ENCODE measurements at places on chromosomes 6 and 20. TPM values are rescaled to one million over a fixed set of nuclear protein-coding genes. Genes with fewer than 3 reads are reported as not detected.

- H3K27ac ChIP-seq: no peak overlapping the region
- H3K27me3 ChIP-seq: no peaks in the 10 kb centered on the region
- DNase-seq: no peak
- no peak overlapping the region for H3K4me3 ChIP-seq
- no peaks in the 10 kb centered on the region for H3K36me3 ChIP-seq
- H3K4me1 ChIP-seq: no peaks in the 10 kb centered on the region
Observed at GRCh38 chr6:19835605-19836004, 1.6 kb upstream of the ID4 start.

GRCh38 chr6:129555206-129555832, 154.7 kb downstream of the ARHGAP18 start:
- H3K36me3 ChIP-seq: no peaks in the 10 kb centered on the region
- no peaks in the 10 kb centered on the region for H3K4me1 ChIP-seq
- no peaks in the 10 kb centered on the region for H3K27me3 ChIP-seq
- H3K4me3 ChIP-seq: no peak overlapping the region

NOL4L gene
- total RNA-seq: 74.2 TPM

- H3K27ac ChIP-seq: no peak overlapping the region
- no peaks in the 10 kb centered on the region for H3K27me3 ChIP-seq
- peaks cover 77% of the 10 kb centered on the region for H3K4me1 ChIP-seq
- H3K36me3 ChIP-seq: peaks cover 13% of the 10 kb centered on the region
- DNase-seq: no peak
Observed at GRCh38 chr20:37190354-37191112, 11.2 kb upstream of the MROH8 start.

- no peaks in the 10 kb centered on the region for H3K4me1 ChIP-seq
- no peaks in the 10 kb centered on the region for H3K27me3 ChIP-seq
- DNase-seq: no peak
- H3K27ac ChIP-seq: no peak overlapping the region
- H3K4me3 ChIP-seq: no peak overlapping the region
- H3K36me3 ChIP-seq: no peaks in the 10 kb centered on the region
Observed at GRCh38 chr20:40275738-40276137, 413.3 kb downstream of the MAFB start.

SLA2 gene
- total RNA-seq: 29.9 TPM

GRCh38 chr6:157427969-157428368, 47.0 kb downstream of the ZDHHC14 start:
- H3K27ac ChIP-seq: no peak overlapping the region
- H3K4me3 ChIP-seq: no peak overlapping the region
- H3K4me1 ChIP-seq: no peaks in the 10 kb centered on the region
- no peaks in the 10 kb centered on the region for H3K36me3 ChIP-seq

GRCh38 chr6:4055420-4056041, 23.4 kb downstream of the FAM217A start:
- DNase-seq: no peak

HDGFL1 gene
- not detected for total RNA-seq

GPR6 gene
- total RNA-seq: not detected

PAK5 gene
- not detected for total RNA-seq

GSTA2 gene
- total RNA-seq: not detected

GNAS-AS1 gene
- 1.1 TPM for total RNA-seq

GRCh38 chr20:40925829-40926510, 102.7 kb upstream of the TOP1 start:
- no peak overlapping the region for H3K27ac ChIP-seq
- no peak overlapping the region for H3K4me3 ChIP-seq
- DNase-seq: no peak
- no peaks in the 10 kb centered on the region for H3K36me3 ChIP-seq

TBX18 gene
- not detected for total RNA-seq

- no peak for DNase-seq
- no peak overlapping the region for H3K27ac ChIP-seq
- H3K36me3 ChIP-seq: no peaks in the 10 kb centered on the region
- H3K4me1 ChIP-seq: no peaks in the 10 kb centered on the region
- no peak overlapping the region for H3K4me3 ChIP-seq
Observed at GRCh38 chr6:23633996-23634395, 492.0 kb upstream of the NRSN1 start.

DNA sequence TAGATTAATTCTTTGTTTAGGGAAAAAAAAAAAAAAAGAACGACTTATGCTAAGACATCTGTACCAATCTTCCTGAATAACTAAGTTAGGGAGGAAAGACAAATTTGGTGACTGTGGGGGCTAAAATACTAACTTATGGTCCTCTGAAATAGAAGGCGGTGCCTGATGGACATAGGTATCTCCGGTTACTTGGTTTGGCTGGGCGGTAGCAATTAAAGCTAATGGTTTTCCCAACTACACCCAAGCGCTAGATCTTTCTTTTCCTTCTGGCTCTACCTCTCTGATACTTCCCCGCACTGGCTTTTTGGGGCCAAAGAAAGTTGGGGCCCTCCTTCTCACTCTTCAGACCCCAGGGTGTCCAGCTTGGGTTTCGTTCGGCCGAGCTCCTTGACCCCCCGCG, 1.0 kb upstream of the RBM24 start:
- no peak overlapping the region for H3K27ac ChIP-seq
- no peak overlapping the region for H3K4me3 ChIP-seq
- peaks cover 6% of the 10 kb centered on the region for H3K4me1 ChIP-seq
- no peaks in the 10 kb centered on the region for H3K36me3 ChIP-seq

DNA sequence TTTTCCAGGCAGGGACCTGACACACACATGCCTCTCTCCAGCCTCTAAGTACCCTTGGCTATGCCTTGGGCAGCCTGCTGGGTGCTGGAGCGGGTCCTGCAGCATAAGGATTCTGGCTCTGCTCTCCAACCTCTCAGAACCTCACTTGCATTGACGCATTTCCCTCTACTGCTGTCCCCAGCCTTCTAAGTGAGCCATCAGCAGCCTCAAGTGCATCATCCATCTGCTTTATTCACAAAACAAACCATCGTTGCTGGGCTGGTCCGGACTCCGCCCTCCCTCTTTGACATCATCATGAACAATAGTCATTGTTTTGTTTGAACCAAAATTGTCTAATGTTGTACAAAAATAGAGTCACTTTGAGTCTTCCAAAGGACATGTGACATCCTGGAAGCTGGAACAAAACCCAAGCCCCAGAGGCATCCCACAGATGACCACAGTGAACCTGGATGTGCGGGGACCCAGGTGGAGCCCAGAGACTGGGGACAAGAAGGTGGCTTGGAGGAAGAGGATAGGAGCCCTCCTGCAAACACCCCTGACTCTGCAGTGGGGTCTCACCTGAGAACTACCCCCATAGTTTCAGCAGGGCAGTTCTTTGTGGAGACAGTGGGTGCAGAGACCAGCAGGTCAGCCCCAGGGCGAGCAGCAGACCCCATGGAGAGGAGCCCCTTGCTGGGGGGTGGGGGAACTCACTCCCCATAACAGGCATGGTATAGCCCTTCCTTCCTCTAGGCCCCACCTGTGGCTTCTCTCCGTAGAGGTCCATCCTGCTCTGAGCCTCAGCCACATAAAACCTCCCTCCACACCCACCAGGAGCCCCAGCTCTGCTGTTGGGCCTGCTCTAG, 230.1 kb downstream of the SYNDIG1 start:
- no peak overlapping the region for H3K27ac ChIP-seq
- no peak overlapping the region for H3K4me3 ChIP-seq
- DNase-seq: no peak
- no peaks in the 10 kb centered on the region for H3K36me3 ChIP-seq
- H3K4me1 ChIP-seq: no peaks in the 10 kb centered on the region

RAD21L1 gene
- total RNA-seq: not detected

DNA sequence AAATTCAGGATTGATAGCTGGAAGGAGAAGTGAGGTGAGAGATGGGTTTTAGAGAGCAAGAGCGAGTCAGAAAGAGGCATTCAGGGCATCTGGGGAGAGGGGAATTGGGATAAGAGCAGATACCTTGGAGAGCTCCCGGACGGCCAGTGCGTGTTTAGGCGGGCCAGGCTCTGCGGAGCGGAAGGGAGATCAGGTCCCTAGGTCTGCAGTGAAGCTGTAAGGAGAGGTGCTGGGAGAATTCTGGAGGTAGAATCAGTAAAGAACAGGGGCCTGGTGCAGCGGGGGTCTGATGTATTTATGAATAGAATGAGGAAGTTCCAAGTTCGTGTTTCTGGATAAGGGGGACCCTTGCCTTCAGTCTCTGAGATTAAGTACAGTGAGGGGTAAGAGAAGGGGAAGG, 47.4 kb upstream of the FAM83D start:
- H3K4me1 ChIP-seq: peaks cover 83% of the 10 kb centered on the region
- DNase-seq: no peak
- no peaks in the 10 kb centered on the region for H3K27me3 ChIP-seq

DNA sequence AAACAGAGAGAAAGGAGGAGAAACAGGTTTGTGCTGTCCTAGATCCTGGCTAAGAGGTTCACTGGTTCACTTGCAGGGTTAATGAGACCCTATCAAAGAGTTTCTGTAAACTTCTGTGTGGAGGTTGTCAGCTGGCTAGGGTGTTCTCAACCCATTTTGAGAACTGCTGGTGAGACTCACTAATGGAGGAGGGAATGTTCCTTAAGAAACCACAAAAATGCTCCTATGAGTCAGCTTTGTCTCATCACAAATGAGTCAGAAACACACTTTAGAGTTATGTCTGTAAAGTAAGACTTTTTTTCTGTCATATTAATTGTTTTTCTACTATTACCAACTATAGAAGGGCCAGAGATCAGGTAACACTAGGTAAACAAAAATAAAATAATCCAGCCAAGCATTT, 884.4 kb downstream of the PHF3 start:
- no peaks in the 10 kb centered on the region for H3K27me3 ChIP-seq
- no peak overlapping the region for H3K27ac ChIP-seq
- H3K36me3 ChIP-seq: no peaks in the 10 kb centered on the region
- no peak overlapping the region for H3K4me3 ChIP-seq
- no peaks in the 10 kb centered on the region for H3K4me1 ChIP-seq
- DNase-seq: no peak

DNA sequence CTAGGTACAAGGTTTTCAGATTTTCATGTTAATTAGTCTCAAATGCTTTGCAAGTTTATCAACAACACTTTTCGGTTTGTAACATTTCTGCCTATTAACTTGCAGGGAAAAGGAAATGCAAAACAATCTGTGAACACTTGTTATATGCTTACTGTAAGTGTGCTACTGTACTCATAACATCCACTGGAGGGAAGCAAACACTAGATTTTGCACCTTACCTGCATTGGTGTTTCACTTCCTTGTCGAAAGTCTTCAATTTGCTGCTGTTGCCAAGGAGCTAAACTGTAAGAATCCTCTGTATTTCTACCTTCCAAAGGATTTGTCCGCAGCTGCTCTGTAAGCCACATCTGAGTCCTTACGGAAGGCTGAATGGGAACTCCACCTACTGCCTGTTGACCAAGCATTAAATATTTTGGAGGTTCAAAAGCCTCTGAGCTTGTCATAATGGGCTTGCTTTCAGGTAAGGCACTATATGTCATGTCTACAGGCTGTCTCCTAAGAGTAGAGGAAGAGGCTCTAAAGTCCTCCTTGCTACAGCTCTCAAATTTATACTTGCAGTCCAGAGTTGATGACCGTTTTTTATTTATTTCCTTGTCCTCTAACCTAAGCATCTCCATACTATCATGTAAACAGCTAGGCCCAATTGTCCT, 17.3 kb downstream of the PLN start:
- no peak overlapping the region for H3K27ac ChIP-seq
- DNase-seq: peak; percentile 54
- H3K4me3 ChIP-seq: no peak overlapping the region
- no peaks in the 10 kb centered on the region for H3K27me3 ChIP-seq

ANGPT4 gene
- total RNA-seq: not detected

- H3K4me1 ChIP-seq: no peaks in the 10 kb centered on the region
- no peak overlapping the region for H3K4me3 ChIP-seq
- no peak overlapping the region for H3K27ac ChIP-seq
- no peaks in the 10 kb centered on the region for H3K36me3 ChIP-seq
Observed at GRCh38 chr6:134698228-134698627, 251.7 kb downstream of the ALDH8A1 start.

GRCh38 chr6:159042003-159042825, 2.6 kb downstream of the TAGAP start:
- no peaks in the 10 kb centered on the region for H3K27me3 ChIP-seq
- H3K4me1 ChIP-seq: peaks cover 66% of the 10 kb centered on the region
- peak overlapping the region; percentile 79 for H3K4me3 ChIP-seq
- peak overlapping the region; percentile 82 for H3K27ac ChIP-seq
- peaks cover 56% of the 10 kb centered on the region for H3K36me3 ChIP-seq

Measured in CD4-positive, alpha-beta memory T cell (primary cell).